ENCODE measurements at places on chromosomes 2 and 18. TPM values are rescaled to one million over a fixed set of nuclear protein-coding genes. Genes with fewer than 3 reads are reported as not detected.

GRCh38 chr18:32455361-32455760 lies 15.3 kb downstream of the GAREM1 start:
- no peaks in the 10 kb centered on the region for H3K27me3 ChIP-seq
- no peak overlapping the region for H3K4me3 ChIP-seq
- no peak for DNase-seq
- H3K36me3 ChIP-seq: no peaks in the 10 kb centered on the region
- H3K4me1 ChIP-seq: no peaks in the 10 kb centered on the region
- no peak overlapping the region for H3K27ac ChIP-seq

DNA sequence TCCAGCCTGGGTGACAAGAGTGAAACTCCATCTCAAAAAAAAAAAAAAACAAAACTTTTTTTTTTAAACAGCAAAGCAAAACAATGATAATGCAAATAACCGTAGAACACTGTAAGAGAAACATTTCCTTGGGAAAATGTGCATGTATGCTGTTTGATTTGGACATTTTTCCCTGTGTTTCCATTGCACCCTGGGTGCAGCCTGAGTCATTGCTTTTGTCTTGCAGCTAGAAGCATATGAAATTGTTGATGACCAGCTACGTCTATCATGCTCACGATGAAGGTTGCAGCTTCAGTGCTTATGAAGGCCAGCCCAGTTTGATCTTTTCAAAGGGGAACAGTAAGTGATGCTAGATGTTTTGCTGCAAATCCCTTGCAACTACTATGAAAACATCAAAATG lies 41.5 kb downstream of the MOGAT1 start:
- DNase-seq: no peak
- H3K4me3 ChIP-seq: no peak overlapping the region
- H3K27ac ChIP-seq: no peak overlapping the region
- H3K36me3 ChIP-seq: no peaks in the 10 kb centered on the region
- no peaks in the 10 kb centered on the region for H3K4me1 ChIP-seq

GRCh38 chr2:47134386-47135090 lies 20.6 kb downstream of the STPG4 start:
- no peak overlapping the region for H3K27ac ChIP-seq
- H3K36me3 ChIP-seq: no peaks in the 10 kb centered on the region
- H3K27me3 ChIP-seq: no peaks in the 10 kb centered on the region

- no peaks in the 10 kb centered on the region for H3K36me3 ChIP-seq
- H3K27me3 ChIP-seq: peaks cover 30% of the 10 kb centered on the region
- H3K4me1 ChIP-seq: peaks cover 16% of the 10 kb centered on the region
- H3K27ac ChIP-seq: no peak overlapping the region
- H3K4me3 ChIP-seq: peak overlapping the region; percentile 42
Observed at GRCh38 chr2:218858671-218859555, 692 bp upstream of the WNT6 start.

DNA sequence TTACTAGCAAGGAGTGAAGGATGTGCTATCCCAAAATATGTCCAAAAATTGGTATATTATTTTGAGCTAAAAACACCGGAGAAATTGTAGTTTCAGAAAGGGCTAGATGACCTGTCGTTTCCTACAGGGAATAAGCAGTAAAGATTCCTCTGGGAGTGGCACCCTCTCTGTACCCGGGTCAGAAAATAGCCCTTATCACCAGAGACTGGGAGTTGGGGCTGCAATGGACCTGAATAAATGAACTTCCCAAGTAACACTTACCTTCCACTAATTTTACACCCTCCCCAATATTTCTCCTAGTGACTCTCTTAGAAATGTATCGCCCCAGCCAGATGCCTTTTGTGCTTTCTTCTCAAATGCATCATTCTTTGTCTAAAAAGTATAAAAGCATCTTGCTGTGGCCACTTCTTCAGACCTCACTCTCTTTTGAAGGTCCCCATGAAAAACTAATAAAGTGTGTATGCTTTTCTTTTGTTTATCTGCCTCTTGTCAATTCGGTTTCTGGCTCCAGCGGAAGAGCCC lies 734 bp upstream of the RMC1 start:
- no peak for DNase-seq
- H3K27me3 ChIP-seq: no peaks in the 10 kb centered on the region
- peaks cover 20% of the 10 kb centered on the region for H3K4me1 ChIP-seq
- H3K27ac ChIP-seq: peak overlapping the region; percentile 93

GRCh38 chr18:44626807-44627206 lies 53.9 kb upstream of the SETBP1 start:
- H3K4me3 ChIP-seq: no peak overlapping the region
- H3K27ac ChIP-seq: no peak overlapping the region
- H3K27me3 ChIP-seq: no peaks in the 10 kb centered on the region
- no peak for DNase-seq
- H3K36me3 ChIP-seq: no peaks in the 10 kb centered on the region
- H3K4me1 ChIP-seq: no peaks in the 10 kb centered on the region

GRCh38 chr2:241615041-241615440 lies 21.9 kb downstream of the THAP4 start:
- no peak overlapping the region for H3K4me3 ChIP-seq
- no peak overlapping the region for H3K27ac ChIP-seq
- DNase-seq: no peak

GRCh38 chr2:238570391-238570790 lies 143.7 kb downstream of the ASB1 start:
- no peak overlapping the region for H3K27ac ChIP-seq
- no peaks in the 10 kb centered on the region for H3K4me1 ChIP-seq
- no peaks in the 10 kb centered on the region for H3K36me3 ChIP-seq
- no peak for DNase-seq
- no peaks in the 10 kb centered on the region for H3K27me3 ChIP-seq

GRCh38 chr2:13950761-13951160 lies 681.8 kb upstream of the LRATD1 start:
- DNase-seq: no peak
- no peaks in the 10 kb centered on the region for H3K27me3 ChIP-seq

DNA sequence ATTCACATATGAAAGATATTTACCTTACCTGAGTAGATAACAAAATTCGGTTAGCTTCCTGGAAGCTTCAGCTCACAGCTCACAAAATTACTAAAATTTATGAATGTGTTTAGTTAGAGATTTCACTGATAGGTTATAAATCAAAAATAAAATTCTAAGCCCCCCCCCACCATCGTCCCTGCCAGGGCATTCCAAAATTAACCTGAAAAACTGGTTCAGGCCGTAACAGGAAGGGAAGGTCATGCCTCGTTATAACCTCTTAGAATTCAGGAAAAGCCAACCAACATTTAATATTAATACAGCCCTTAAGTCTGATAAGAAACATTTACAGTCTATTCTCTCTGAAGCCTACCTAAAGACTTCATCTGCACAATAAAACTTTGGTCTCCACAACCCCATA lies 48.9 kb downstream of the COX7A2L start:
- no peaks in the 10 kb centered on the region for H3K4me1 ChIP-seq
- no peak for DNase-seq
- H3K27ac ChIP-seq: no peak overlapping the region
- no peaks in the 10 kb centered on the region for H3K27me3 ChIP-seq

DNA sequence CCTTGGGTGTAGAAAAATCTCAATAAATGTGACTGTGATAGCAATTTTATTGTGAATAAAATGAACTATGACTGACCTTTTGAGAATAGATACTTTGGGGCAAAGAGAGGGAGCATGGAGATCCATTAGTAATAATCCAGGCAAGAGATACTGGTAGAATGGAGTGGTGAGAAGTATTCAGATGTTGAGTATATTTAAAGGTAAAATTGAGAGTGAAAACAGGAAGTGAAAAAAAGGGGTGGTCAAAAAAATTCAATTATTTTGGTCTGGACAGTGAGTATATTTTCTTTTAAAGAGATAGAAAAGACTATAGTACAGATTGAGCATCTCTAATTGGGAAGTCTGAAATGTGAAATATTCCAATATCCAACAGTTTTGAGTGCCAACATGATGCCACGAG lies 1515.6 kb upstream of the NXPH2 start:
- no peaks in the 10 kb centered on the region for H3K27me3 ChIP-seq
- no peaks in the 10 kb centered on the region for H3K4me1 ChIP-seq
- H3K36me3 ChIP-seq: no peaks in the 10 kb centered on the region
- no peak overlapping the region for H3K27ac ChIP-seq
- H3K4me3 ChIP-seq: no peak overlapping the region

GRCh38 chr18:4807604-4808293 lies 352.6 kb upstream of the DLGAP1 start:
- no peaks in the 10 kb centered on the region for H3K27me3 ChIP-seq
- H3K27ac ChIP-seq: no peak overlapping the region
- DNase-seq: no peak
- no peak overlapping the region for H3K4me3 ChIP-seq

- no peak overlapping the region for H3K27ac ChIP-seq
- no peaks in the 10 kb centered on the region for H3K27me3 ChIP-seq
- H3K4me1 ChIP-seq: no peaks in the 10 kb centered on the region
- DNase-seq: no peak
- H3K4me3 ChIP-seq: no peak overlapping the region
Observed at GRCh38 chr2:237900891-237901831, 41.7 kb downstream of the RAMP1 start.

- H3K27ac ChIP-seq: no peak overlapping the region
- no peaks in the 10 kb centered on the region for H3K36me3 ChIP-seq
- no peaks in the 10 kb centered on the region for H3K4me1 ChIP-seq
- H3K4me3 ChIP-seq: no peak overlapping the region
Observed at GRCh38 chr18:6951336-6952090, 166.1 kb downstream of the LAMA1 start.

GRCh38 chr2:164103271-164103670 lies 367.5 kb upstream of the FIGN start:
- H3K4me3 ChIP-seq: no peak overlapping the region
- no peak for DNase-seq
- H3K27me3 ChIP-seq: no peaks in the 10 kb centered on the region
- no peaks in the 10 kb centered on the region for H3K36me3 ChIP-seq
- H3K4me1 ChIP-seq: no peaks in the 10 kb centered on the region

DNA sequence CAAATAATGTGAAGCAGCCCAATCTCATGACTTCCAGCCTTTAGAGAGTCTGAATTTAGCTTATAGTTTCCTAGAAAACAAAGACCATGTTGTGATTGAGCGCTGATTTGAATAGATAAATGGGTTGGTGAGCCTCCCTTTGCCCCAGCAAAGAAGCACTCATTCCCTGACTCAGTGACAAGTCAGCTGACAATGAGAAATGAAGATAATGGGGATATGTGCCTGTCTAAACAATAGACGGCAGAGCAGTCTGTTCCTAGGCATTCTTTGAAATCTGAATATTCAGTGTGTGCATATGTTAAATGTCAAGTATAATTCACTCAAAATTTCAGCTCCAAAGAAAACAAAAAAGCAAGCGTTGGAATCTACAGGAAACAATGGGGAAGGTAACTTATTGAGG lies 34.8 kb upstream of the LINC00305 start:
- DNase-seq: no peak
- no peak overlapping the region for H3K27ac ChIP-seq
- no peak overlapping the region for H3K4me3 ChIP-seq
- no peaks in the 10 kb centered on the region for H3K4me1 ChIP-seq
- H3K27me3 ChIP-seq: no peaks in the 10 kb centered on the region

GRCh38 chr18:62438018-62438329 lies 84.9 kb upstream of the ZCCHC2 start:
- no peak overlapping the region for H3K4me3 ChIP-seq
- H3K4me1 ChIP-seq: no peaks in the 10 kb centered on the region

- no peaks in the 10 kb centered on the region for H3K4me1 ChIP-seq
- no peak overlapping the region for H3K4me3 ChIP-seq
- H3K27ac ChIP-seq: no peak overlapping the region
- H3K36me3 ChIP-seq: no peaks in the 10 kb centered on the region
- H3K27me3 ChIP-seq: no peaks in the 10 kb centered on the region
Observed at GRCh38 chr2:163345795-163346573, 389.8 kb downstream of the FIGN start.

GRCh38 chr2:23685181-23685580 lies 241.7 kb downstream of the ATAD2B start:
- DNase-seq: no peak
- H3K27ac ChIP-seq: no peak overlapping the region
- H3K4me1 ChIP-seq: no peaks in the 10 kb centered on the region
- no peak overlapping the region for H3K4me3 ChIP-seq

GRCh38 chr2:164910101-164910899 lies 45.0 kb downstream of the SLC38A11 start:
- no peaks in the 10 kb centered on the region for H3K27me3 ChIP-seq
- peak overlapping the region; percentile 18 for H3K27ac ChIP-seq
- no peak overlapping the region for H3K4me3 ChIP-seq
- no peaks in the 10 kb centered on the region for H3K36me3 ChIP-seq
- peak; percentile 69 for DNase-seq

GRCh38 chr2:43186679-43187374 lies 39.6 kb downstream of the ZFP36L2 start:
- H3K27me3 ChIP-seq: no peaks in the 10 kb centered on the region
- no peak overlapping the region for H3K4me3 ChIP-seq
- H3K4me1 ChIP-seq: no peaks in the 10 kb centered on the region

DNA sequence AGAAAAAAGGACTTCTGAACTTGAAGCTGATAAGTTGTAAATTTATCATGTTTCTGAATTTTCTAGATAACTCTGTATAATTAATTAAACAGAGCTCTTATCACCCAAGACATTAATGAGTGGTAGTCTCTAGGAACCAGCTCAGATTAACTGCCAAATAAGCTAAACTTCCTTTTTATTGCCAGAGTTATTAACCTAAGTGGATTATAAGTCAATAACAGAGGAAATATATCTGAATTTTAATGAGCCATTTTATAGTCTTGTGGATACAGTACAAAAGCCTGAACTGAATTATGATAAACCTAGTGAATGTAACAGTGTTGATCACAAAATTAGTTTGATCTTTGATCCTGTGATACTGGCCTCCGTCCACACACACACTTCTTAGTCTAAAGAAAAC lies 111.5 kb downstream of the COMMD1 start:
- H3K27ac ChIP-seq: no peak overlapping the region
- DNase-seq: no peak

The PSMA8 gene
- not detected for total RNA-seq

The PFN4 gene
- not detected for total RNA-seq

The ALPG gene
- total RNA-seq: not detected

The TMEM247 gene
- not detected for total RNA-seq

The ANO7 gene
- total RNA-seq: 100 TPM

The TGFA gene
- total RNA-seq: 42.0 TPM

The XIRP2 gene
- not detected for total RNA-seq

The FOXD4L1 gene
- not detected for total RNA-seq

The KIAA2012 gene
- total RNA-seq: 0.27 TPM

The LOXHD1 gene
- total RNA-seq: not detected

The APCDD1 gene
- total RNA-seq: 17.3 TPM

The FN1 gene
- total RNA-seq: 28.0 TPM

The SPDYA gene
- total RNA-seq: 0.35 TPM

The ERMN gene
- total RNA-seq: 0.38 TPM

The TCF23 gene
- total RNA-seq: not detected

Measured in Peyer's patch (tissue), 4 donors.